ENCODE measurements at places on chromosomes 1 and 21.
A peak's percentile ranks its signal among the peaks of the same experiment; 100 is the strongest.

DNA sequence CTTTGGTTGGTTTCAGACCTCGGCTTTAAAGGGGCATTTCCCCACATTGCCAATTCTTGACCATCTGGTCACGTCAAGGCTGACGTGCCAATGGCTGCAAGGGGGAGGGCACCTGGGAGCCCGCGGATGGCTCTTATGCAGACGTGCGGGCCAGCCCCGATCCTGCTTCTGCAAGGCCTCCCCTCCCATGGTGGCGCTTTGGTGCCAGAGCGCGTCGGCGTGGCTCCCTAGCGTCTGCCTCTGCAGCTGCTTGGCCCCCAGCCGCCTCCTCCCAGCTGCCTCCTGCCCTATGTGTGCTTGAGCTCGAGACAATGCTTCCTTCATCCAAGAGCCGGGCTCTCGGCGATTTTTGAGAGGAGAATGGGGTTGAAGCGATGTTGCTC, 29.1 kb downstream of the SKI start:
- H3K27ac ChIP-seq, result no peak overlapping the region
- H3K36me3 ChIP-seq, result peaks cover 57% of the 10 kb centered on the region
- H3K27me3 ChIP-seq, result no peaks in the 10 kb centered on the region
- no peak for DNase-seq

DNA sequence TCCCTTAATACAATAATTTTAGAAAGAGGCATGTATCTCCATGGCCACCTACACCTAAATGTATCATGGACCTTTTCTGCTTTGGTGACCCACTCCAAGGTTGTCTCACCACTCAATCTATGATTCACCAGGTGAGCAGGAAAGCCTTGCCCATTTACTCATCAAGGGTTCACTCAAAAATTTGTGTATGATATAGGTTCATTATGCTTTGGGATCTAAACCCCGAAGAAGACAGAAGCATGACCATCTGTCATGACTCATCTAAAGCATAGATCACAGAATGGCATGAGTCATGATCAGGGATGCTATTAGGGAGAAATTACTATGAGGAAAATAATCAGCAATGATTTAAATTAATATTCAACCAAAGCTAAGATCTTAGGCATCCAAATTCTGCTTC, 38.5 kb downstream of the PYHIN1 start:
- DNase-seq, result no peak
- H3K4me1 ChIP-seq, result no peaks in the 10 kb centered on the region
- H3K36me3 ChIP-seq, result peaks cover 13% of the 10 kb centered on the region
- no peak overlapping the region for H3K27ac ChIP-seq

- no peak for DNase-seq
- peaks cover 40% of the 10 kb centered on the region for H3K4me1 ChIP-seq
- no peak overlapping the region for H3K27ac ChIP-seq
- no peak overlapping the region for H3K4me3 ChIP-seq
- peaks cover 30% of the 10 kb centered on the region for H3K27me3 ChIP-seq
- no peaks in the 10 kb centered on the region for H3K36me3 ChIP-seq
Measured at GRCh38 chr1:205230982-205231381, 3.2 kb downstream of the TMCC2 start.

GRCh38 chr1:201538612-201539551, at the start of gene NAV1:
Gene NAV1, plus strand, starts transcription at chr1:201539127. Its CDS starts 83,758 bp downstream, at chr1:201622885.
- H3K4me3 ChIP-seq, result peak within 1 kb of the TSS; percentile 30
- DNase-seq, result no peak
- no peaks in the 10 kb centered on the region for H3K36me3 ChIP-seq

Measured in activated naive CD4-positive, alpha-beta T cell treated with anti-CD3 and anti-CD28 coated beads, Interleukin-2, amount 10 ng/mL, durations not matched to agents 7 days and 5 days (primary cell).